ENCODE measurements at places on chromosomes 1 and 21.

DNA sequence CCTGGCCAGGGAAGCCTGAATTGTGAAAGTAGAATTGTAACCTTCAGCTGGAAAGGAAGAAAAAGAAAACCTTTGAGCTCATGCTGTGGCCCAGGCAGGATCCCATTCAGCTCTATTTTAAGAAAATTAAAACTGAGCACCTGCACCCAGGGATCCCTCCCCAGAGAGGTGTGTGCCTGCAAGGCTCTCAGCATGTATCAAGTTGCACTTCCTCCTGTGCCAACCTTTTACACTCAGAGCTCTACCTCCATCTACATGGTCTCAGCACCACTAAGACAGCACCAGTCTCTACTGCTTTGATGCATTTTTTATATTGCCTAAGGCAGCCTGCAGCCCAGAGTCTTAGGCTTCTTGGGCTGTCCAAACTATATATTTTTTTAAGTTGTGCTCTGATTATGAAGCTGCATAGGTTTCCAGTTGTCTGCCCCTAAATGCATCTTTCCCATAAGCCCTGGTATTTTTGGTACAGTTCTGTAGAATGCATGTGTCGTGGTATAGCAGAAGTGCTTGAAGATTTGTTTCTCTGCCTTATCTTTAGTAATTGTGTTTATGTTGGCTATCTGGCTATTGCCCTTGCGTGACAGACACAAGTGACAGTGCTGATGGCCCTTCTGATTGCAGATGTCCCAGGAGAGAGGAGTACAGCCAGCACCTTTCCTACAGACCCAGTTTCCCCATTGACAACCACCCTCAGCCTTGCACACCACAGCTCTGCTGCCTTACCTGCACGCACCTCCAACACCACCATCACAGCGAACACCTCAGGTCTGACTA lies 63.1 kb downstream of the PTPRC start:
- DNase-seq, result no peak

DNA sequence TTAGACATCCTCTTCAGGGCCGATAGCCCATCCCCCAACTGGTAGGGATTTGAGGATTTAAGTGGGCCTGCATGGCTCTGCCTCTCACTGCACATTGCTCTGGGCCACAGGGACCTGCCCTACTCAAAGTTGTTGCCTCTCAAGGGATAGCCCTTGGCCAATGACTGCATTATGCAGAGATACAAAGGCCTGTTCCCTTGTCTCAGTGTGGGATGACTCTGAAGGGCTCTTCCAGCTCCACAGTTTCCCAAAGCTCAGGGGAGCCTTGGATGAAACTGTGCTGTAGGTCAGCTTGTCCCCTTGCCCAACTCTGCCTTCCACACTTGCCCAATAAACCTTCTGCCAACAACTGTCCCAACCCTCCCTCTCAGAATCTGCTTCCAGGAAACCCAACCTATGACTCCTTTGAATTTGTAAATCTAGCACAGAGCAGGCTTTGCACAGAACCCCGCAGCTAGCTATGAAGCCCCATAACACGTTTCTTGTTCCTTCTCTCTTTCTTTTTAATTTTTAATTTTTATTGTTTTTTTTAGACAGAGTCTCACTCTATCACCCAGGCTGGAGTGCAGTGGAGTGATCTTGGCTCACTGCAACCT lies 42.5 kb downstream of the SLC9C2 start:
- DNase-seq, result no peak

DNA sequence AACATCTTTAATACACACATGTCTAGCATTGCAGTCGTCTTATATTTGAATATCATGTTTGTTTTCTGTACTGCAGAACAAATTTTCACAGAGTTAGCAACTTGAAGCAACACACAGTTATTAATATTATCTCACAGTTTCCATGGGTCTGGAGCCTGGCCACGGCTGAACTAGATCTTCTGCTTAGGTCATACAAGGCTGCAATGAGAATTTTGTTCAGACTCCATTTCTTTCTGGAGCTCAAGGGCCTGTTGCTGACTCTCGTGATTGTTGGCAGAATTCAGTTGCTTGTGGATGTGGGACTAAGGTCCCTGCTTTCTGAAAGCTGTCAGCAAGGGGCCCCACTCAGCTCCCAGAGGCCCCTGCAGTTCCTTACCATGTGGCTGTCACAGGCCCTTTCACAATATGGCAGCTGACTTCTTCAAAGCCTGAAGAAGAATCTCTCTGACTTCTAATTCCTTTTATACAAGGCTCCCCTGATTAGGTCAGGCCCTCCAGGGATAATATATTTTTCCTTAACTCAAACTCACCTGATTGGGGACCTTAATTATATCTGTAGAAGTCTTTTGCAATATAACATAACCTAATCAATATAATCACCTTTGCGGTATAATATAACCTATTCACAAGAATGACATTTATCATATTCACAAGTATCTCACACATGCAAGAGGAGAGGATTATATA lies 296.3 kb downstream of the NFIA start:
- DNase-seq, result no peak

GRCh38 chr1:179923029-179923428 lies 31.6 kb upstream of the CEP350 start:
- no peak for DNase-seq

DNA sequence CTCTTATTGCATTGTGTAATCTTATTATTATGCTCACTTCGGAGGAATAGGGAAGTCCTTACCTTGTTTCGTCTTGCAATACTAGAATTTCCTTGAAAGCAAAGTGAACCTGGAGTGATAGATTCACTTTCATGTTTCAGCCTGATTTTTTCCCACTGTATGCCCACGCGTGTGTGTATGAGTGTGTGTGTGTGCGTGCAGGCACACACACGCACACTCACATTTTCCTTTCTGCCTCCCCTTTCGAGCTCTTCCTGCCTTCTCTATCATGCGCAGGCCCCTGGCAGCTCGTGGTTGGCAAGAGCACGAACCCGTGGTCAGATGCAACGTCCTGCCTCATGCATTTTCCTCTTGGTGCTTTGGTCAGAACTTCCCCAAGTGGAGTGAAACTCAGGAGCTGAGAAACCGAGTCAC lies at the start of gene GCSAML:
Gene GCSAML (plus strand): TSS at position 366 of the 414 bp plus-strand sequence. CDS start 58 bp downstream, outside the sequence.
- no peak for DNase-seq

GRCh38 chr1:230609208-230609607 lies 33.1 kb upstream of the COG2 start:
- no peak for DNase-seq

DNA sequence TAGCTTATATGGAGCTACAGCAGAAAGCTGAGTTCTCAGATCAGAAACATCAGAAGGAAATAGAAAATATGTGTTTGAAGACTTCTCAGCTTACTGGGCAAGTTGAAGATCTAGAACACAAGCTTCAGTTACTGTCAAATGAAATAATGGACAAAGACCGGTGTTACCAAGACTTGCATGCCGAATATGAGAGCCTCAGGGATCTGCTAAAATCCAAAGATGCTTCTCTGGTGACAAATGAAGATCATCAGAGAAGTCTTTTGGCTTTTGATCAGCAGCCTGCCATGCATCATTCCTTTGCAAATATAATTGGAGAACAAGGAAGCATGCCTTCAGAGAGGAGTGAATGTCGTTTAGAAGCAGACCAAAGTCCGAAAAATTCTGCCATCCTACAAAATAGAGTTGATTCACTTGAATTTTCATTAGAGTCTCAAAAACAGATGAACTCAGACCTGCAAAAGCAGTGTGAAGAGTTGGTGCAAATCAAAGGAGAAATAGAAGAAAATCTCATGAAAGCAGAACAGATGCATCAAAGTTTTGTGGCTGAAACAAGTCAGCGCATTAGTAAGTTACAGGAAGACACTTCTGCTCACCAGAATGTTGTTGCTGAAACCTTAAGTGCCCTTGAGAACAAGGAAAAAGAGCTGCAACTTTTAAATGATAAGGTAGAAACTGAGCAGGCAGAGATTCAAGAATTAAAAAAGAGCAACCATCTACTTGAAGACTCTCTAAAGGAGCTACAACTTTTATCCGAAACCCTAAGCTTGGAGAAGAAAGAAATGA lies 37.6 kb downstream of the CENPF start:
- no peak for DNase-seq

DNA sequence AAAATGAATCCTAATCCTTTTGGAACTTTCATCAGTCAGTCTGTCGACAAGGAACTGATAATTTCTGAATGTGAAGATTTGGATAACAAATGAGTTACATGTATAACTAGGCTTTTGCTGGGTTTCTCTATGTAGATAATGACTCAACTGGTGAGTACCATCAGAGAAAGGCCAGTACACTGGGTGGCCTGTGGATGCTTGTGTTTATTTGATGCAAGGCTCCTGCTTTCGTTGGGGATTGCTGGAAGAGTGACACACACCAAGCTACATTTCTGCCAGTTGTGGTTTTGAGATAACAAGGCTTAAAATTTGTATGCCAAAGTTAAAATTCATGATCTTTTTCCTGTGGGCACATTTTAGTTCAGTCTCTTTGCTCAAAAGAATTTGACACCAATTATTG lies 115.7 kb upstream of the UBE2U start:
- no peak for DNase-seq

DNA sequence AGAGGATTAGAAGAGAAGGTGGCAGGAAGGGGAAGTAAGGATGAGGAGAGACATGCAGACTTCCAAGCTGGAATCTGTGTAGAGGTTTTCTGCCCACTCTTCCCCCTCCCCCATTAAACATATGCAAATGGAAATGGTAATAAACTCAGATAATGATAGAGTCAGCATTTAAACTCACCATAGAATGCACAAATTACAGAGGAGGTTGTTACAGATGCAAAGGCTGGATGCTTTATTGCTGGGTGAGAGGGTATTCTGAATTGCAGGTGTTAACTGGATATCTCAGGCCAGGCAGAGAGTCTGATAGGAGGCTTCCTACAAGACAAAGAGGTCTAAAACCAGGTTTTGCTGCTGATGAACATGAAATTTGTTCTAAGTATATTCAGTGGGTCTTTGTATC lies 372.5 kb downstream of the SEC16B start:
- no peak for DNase-seq

GRCh38 chr1:9119745-9120144 lies 9.2 kb downstream of the GPR157 start:
- DNase-seq, result no peak

DNA sequence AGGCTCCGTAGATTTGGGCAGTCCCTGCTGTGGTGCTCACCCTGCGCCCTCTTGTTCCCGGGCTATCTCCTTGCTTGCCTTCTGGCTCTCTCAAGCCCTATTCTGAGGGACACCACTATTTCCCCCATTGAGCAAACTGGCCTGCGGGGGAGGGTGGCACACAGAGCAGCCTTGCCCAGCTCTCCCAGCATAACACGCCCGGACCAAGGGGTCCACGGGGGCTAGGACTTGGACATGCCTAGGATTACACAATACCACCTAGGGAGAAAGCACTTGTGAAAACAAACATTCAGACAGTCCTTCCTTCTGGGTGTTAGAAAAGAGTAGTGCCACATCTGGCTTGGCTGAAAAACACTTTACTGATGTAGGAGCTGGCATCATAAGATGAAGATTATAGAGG lies 7.4 kb downstream of the TADA1 start:
- DNase-seq, result no peak

- DNase-seq, result no peak
Measured at GRCh38 chr1:38923607-38924006, 18.0 kb downstream of the RHBDL2 start.

DNA sequence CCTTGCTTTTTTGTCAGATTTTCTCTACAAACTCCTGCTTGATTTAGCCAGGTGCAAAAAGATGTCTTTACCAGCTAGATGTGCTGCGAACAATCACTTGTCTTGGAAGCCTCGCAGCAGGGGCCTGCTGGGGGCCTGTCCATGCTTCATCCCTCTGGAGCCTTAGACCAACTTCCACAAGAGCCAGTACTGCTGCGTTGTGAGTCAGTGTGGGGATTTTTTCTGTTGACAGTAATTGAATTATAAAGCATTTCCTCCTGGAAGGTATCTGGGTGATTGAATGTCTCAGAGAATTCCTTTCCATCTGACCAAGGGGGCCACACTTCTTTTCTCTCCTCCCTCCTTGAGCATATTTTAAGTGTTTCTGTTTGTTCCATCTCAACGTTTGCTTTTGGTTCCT lies 40.4 kb upstream of the LDLRAP1 start:
- no peak for DNase-seq

Data from NCI-H1417 treated with DMSO at 0.1 percent for 48 hours (cell line).